ENCODE measurements at places on chromosomes 13 and 19. TPM values are rescaled to one million over a fixed set of nuclear protein-coding genes. Genes with fewer than 3 reads are reported as not detected.
A peak's percentile ranks its signal among the peaks of the same experiment; 100 is the strongest.

DNA sequence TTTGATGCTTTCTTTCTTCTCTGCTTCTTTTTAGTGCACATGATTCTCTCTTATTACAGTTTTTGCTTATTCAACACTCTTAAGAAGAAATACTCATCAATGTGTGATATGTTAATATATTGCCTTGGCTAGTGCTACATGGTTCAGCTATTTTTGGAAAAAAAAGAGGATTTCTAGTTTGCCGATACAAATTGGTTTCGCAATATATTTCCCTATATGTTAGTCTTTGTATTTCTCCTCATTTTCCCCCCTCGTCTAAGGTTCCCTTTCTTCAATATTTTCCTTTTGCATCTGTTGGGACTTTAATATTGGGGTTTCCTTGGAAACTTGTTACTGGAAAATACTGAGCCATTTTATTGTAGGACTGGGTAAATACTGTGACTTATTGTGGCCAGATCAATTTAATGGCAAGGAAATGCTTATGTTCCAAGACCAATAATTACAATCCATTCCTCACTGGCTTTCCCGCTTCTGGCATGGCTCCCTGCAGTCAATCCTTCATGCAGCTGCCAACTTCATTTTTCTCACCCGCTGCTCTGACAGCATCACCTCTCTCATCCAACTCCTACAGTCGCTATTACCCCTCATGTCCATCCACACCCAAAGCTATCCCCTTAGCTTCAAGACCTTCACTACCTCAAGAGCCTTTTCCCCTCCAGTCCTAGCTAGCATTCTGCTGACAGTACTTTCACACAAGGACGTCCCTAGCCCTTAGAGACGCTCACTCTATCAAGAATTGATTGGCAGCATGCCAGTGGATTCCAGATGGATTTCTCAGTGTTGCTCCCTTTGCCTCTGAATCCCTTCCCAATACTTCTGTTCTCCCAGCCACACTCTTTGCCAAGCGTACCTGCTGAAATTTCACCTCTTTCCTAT, 280.1 kb upstream of the TMTC4 start:
- no peak overlapping the region for H3K4me3 ChIP-seq
- no peaks in the 10 kb centered on the region for H3K36me3 ChIP-seq
- no peak for DNase-seq
- no peaks in the 10 kb centered on the region for H3K4me1 ChIP-seq

- H3K4me3 ChIP-seq = no peak overlapping the region
- DNase-seq = no peak
- no peaks in the 10 kb centered on the region for H3K27me3 ChIP-seq
- no peaks in the 10 kb centered on the region for H3K4me1 ChIP-seq
- H3K27ac ChIP-seq = no peak overlapping the region
- H3K36me3 ChIP-seq = no peaks in the 10 kb centered on the region
Measured at GRCh38 chr13:82803341-82803740, 1078.9 kb downstream of the SLITRK1 start.

- H3K4me1 ChIP-seq = no peaks in the 10 kb centered on the region
- no peaks in the 10 kb centered on the region for H3K27me3 ChIP-seq
- no peak for DNase-seq
- H3K4me3 ChIP-seq = no peak overlapping the region
- H3K36me3 ChIP-seq = no peaks in the 10 kb centered on the region
Measured at GRCh38 chr19:33444562-33445441, 71.3 kb downstream of the CEBPG start.

GRCh38 chr19:38139122-38139521, 84.9 kb downstream of the DPF1 start:
- no peak for DNase-seq
- peaks cover under 1% of the 10 kb centered on the region for H3K36me3 ChIP-seq
- H3K4me1 ChIP-seq = no peaks in the 10 kb centered on the region
- no peak overlapping the region for H3K27ac ChIP-seq
- H3K27me3 ChIP-seq = no peaks in the 10 kb centered on the region
- H3K4me3 ChIP-seq = no peak overlapping the region

DNA sequence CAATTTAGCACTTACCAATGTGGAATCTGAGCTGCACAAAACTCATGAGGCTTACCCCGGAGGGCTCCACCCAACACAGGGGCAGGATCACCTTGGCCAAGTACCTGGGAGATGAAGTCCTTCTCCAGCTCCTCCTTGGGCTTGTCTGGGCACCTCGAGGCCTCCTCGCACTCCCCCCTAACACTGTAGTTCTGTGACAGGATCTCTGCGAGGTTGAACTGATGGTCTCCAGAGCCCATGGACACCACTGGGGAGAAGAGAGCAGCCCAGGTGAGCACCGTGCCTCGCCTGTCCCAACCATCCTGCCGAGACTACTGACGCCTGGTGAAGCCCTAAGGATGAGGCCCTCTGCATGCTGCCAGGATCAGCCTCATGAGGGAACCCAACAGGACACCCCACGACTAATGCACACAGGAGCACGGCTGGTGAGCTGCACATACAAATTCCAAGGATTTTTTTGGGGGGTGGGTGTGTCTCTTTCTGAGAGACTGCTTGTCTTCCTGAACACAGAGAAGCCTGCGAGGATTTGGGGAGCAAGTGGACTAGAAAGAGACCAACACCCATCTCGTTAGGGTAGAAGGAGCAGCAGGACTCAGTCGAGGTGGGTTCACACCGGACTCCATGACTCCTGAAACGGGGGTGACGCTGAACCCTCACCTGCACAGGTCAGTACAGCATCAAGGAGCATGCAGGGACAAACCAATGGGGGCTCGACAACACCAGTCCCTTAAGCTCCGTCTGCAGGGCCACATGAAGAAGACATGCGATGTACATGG, 10.1 kb downstream of the MIER2 start:
- no peak for DNase-seq
- H3K27me3 ChIP-seq = no peaks in the 10 kb centered on the region
- no peak overlapping the region for H3K4me3 ChIP-seq
- H3K4me1 ChIP-seq = no peaks in the 10 kb centered on the region

GRCh38 chr13:73107481-73107880, 48.7 kb downstream of the KLF5 start:
- H3K4me1 ChIP-seq = no peaks in the 10 kb centered on the region
- no peaks in the 10 kb centered on the region for H3K36me3 ChIP-seq
- no peak overlapping the region for H3K27ac ChIP-seq
- H3K4me3 ChIP-seq = no peak overlapping the region

GRCh38 chr13:108276060-108276459, 6.5 kb downstream of the TNFSF13B start:
- no peaks in the 10 kb centered on the region for H3K4me1 ChIP-seq
- DNase-seq = no peak
- no peaks in the 10 kb centered on the region for H3K27me3 ChIP-seq
- no peak overlapping the region for H3K27ac ChIP-seq

GRCh38 chr19:16820056-16820455, 9.1 kb upstream of the SIN3B start:
- DNase-seq = no peak
- no peaks in the 10 kb centered on the region for H3K36me3 ChIP-seq
- H3K27me3 ChIP-seq = no peaks in the 10 kb centered on the region
- H3K4me3 ChIP-seq = no peak overlapping the region

- peaks cover 31% of the 10 kb centered on the region for H3K4me1 ChIP-seq
- peak overlapping the region; percentile 9 for H3K4me3 ChIP-seq
- H3K27ac ChIP-seq = peak overlapping the region; percentile 75
- no peaks in the 10 kb centered on the region for H3K36me3 ChIP-seq
- no peaks in the 10 kb centered on the region for H3K27me3 ChIP-seq
Measured at GRCh38 chr13:40389081-40389641, 277.3 kb downstream of the FOXO1 start.

DNA sequence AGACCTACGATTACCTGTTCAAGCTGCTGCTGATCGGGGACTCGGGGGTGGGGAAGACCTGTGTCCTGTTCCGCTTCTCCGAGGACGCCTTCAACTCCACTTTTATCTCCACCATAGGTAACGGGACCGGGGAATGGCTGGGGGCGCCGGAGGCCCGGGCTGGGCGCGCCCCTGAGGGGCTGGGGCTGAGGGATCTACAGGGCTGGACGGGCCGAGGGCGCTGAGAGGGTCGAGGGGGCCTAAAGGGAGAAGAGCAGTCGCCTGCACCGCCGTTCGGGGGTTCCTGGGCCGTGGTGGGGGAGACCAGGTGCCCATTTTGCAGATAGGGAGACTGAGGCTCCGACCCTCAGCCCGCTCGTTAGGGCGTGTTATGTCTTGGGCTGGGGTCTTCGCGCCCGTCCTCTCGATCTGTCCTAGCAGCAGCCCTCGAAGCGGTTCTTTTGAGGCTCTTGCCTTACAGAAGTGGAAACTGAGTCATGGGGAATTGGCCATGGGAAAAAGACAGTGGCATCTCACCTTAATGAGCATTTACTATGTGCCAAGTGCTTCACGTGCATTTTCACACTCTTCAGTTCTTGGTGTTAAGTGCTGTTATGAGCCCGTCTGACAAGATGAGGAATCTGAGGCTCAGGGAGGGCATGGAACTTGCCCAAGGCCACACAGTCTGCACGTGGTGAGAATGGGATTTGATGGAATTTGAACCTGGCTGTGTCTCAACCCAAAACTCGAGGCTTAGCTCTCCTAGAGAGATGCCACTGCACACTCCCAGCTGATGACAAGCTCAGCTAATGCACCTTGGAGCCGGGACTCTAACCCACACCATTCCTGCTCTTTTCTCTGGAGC, 442 bp downstream of the RAB8A start:
- no peaks in the 10 kb centered on the region for H3K27me3 ChIP-seq
- no peak for DNase-seq
- H3K4me3 ChIP-seq = peak overlapping the region; percentile 80
- peak overlapping the region; percentile 97 for H3K27ac ChIP-seq
- H3K36me3 ChIP-seq = peaks cover 4% of the 10 kb centered on the region

DNA sequence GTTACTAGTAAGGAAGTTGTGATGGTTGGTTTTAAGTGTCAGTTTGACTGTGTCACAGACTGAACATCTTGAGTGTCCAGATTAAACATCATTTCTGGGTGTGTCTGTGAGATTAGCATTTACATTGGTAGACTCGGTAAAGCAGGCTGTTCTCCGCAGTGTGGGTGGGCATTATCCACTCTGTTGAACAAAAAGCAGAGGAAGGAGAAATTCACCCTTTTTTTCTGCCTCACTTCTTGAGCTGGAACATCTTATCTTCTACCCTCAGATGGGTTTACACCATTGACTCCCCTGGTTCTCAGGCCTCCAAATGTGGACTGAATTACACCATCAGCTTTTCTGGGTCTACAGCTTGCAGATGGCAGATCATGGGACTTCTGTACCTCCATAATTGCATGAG, 63.7 kb upstream of the ZDHHC20 start:
- no peaks in the 10 kb centered on the region for H3K4me1 ChIP-seq
- H3K36me3 ChIP-seq = peaks cover 33% of the 10 kb centered on the region
- H3K27me3 ChIP-seq = no peaks in the 10 kb centered on the region
- H3K27ac ChIP-seq = no peak overlapping the region
- no peak overlapping the region for H3K4me3 ChIP-seq

GRCh38 chr19:48970923-48971395, 5.8 kb downstream of the FTL start:
- peaks cover 29% of the 10 kb centered on the region for H3K4me1 ChIP-seq
- H3K36me3 ChIP-seq = peaks cover 3% of the 10 kb centered on the region
- H3K27ac ChIP-seq = no peak overlapping the region
- peak; percentile 91 for DNase-seq
- no peaks in the 10 kb centered on the region for H3K27me3 ChIP-seq

GRCh38 chr13:46571189-46571908, 18.4 kb downstream of the LRCH1 start:
- H3K4me3 ChIP-seq = no peak overlapping the region
- no peaks in the 10 kb centered on the region for H3K27me3 ChIP-seq

Gene C1QTNF9
- not detected for polyA plus RNA-seq

Gene GZMM
- polyA plus RNA-seq = 3.2 TPM

Gene CEBPA
- polyA plus RNA-seq = 2.6 TPM

Gene ZFP82
- 4.7 TPM for polyA plus RNA-seq

Gene MATK
- 9.5 TPM for polyA plus RNA-seq

Gene NLRP11
- polyA plus RNA-seq = 0.07 TPM

Gene TMC4
- not detected for polyA plus RNA-seq

Gene URAD
- not detected for polyA plus RNA-seq

Gene ZNF569
- polyA plus RNA-seq = 3.4 TPM

Gene ACP5
- polyA plus RNA-seq = 169 TPM

Gene SLC25A42
- polyA plus RNA-seq = 75.6 TPM
